ENCODE measurements at places on chromosomes 6 and 20. TPM values are rescaled to one million over a fixed set of nuclear protein-coding genes. Genes with fewer than 3 reads are reported as not detected.

Gene SGK1
- total RNA-seq: 63.5 TPM

Gene MYT1
- 0.11 TPM for total RNA-seq

Gene ZSCAN23
- 1.2 TPM for total RNA-seq

Gene SUMO4
- total RNA-seq: 2.1 TPM

Gene LINC00237
- not detected for total RNA-seq

Gene TBXT
- not detected for total RNA-seq

Gene TCP11
- not detected for total RNA-seq

Gene RNF144B
- 4.9 TPM for total RNA-seq

Gene HLA-DPA1
- 103 TPM for total RNA-seq

Gene CST3
- 863 TPM for total RNA-seq

Gene XKR7
- total RNA-seq: 0.11 TPM

Measured in left colon (tissue), 2 donors.